AG08396 (cell line): ENCODE measurements at places on chromosomes 7 and 10.
A peak's percentile ranks its signal among the peaks of the same experiment; 100 is the strongest.

DNA sequence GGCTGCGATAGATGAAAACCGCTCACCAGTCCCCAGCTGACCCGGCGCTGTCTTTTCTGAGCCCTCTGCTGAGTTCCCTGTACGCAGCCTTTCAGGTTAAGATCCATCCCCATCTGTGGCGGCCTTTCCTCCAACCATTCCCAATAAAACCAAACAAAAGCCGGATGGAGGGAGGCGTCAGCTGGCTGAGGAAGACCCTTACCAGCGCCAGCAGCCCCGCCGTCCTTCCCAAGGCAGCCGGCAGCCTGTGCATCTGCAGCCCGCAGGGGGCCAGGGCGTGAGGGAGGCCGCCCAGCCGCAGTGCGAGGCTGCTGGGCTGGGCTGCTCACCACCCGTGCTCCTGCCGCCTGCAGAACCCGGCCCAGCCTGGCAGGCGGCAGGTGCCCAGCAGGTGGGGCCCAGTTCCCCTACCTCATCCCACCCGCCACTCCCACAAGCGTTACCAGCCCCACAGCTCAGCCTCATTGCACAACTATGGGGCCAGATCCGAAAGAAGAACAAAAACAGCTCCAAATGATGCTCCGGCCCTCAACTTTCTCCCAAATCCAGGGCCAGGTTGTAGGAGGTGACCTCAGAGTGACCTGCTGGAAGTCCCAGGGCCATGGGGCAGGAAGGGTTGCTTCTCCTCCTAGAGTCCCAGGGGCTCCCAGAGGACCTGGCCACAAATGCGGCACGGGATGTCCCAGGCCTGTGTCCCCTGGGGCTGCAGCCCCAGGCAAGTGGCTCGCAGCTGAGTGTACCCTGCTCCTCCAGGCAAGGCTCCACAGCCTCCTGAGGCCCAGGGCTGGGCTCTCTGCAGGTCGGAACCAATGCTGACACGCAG, 23.8 kb downstream of the PAPOLB start:
- no peak for DNase-seq

- DNase-seq = no peak
Measured at GRCh38 chr10:44581996-44582395, 197.1 kb upstream of the CXCL12 start.

- DNase-seq = no peak
Measured at GRCh38 chr7:2017481-2017891, 215.3 kb downstream of the MAD1L1 start.

- DNase-seq = no peak
Measured at GRCh38 chr10:32954080-32954479, 4.0 kb downstream of the ITGB1 start.

GRCh38 chr10:95544783-95545500, 16.2 kb downstream of the SORBS1 start:
- DNase-seq = no peak

GRCh38 chr10:105647354-105647753, 1006.3 kb downstream of the SORCS3 start:
- DNase-seq = no peak

DNA sequence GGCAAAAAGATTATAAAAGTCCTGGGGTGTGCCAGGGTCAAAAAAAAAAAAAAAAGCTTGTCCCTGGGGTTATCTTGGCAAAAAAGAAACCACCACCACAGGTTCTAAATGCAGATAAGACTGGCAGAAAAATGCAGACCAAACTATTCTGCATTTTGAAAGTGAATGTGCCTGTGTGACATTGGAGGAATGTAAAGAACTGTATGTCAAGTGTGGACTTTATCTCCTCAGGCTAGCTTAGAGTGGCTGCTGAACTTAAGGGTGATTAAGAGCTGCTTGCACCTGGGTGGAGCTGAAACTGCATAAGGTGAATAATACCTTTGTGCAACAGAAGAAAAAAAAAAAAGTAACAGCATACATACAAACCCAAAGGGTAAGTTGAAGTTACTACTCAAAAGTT, 1.3 kb upstream of the NAPEPLD start:
- no peak for DNase-seq

- DNase-seq = no peak
Measured at GRCh38 chr10:79065091-79065551, 3.6 kb upstream of the ZMIZ1 start.

- DNase-seq = no peak
Measured at GRCh38 chr7:20980232-20980631, 193.5 kb upstream of the SP8 start.

DNA sequence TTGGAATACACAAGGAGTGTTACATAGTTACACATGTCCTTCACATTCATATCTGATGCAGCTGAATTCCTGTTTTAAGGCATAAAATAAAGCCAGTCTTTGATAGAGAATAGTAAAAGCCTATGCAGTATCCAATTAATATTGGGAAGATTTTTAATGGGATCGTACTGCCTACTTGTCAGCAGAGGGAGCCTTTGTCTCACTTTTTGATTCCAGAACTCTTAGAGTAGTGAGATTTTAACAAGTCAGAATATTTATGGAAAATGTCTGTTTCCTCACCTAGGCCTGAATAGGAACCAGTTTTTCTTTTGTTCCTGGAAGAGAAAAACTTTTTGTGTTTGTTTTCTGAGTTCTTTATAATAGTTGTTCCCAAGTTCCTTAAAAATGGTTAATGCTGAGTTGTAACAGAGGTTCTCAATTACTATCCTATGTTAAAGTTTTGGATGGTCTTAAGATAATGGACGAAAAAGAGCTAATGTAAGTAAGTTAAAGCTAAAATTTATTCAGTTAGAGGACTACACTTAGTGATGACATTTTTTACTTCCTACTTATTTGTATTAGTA, 114.0 kb downstream of the BBS9 start:
- peak; percentile 36 for DNase-seq

DNA sequence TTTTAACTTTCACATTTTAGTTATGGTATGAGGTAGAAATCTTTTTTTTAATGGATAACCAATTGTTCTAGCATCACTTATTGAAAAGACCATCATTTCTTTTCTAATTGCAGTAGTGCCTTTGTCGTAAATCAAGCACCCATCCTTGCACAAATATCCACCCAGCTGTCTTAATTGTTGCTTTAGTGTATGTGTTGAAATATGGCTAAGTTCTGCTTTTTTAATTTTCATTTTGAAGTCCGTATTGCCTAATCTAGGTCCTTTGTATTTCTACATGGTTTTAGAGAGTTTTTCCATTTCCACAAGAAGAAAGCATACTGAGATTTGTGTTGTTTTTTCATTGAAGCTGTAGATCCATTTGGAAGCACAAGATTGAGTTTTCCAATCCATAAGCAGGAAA, 259.6 kb upstream of the SEMA3E start:
- no peak for DNase-seq

DNA sequence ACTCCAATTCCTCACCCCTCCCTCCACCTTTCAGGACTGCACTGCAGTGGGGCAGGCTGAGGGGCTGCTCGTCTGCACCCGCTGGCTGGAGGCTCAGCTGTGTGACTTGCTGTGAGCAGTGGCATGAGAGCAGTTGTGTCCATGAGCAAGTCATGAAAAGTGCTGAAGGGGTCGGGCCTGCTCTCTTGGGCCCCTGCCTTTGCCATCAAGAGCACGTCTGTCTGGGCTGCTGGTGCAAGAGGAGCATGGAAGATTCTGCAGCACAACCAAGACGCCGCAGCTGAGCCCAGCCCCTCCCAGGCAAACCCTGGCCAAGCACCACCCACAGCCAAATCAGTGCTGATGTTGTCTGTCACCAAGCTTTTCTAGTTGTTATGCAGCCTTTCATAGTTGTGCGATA, 284.3 kb downstream of the TCERG1L start:
- DNase-seq = no peak

DNA sequence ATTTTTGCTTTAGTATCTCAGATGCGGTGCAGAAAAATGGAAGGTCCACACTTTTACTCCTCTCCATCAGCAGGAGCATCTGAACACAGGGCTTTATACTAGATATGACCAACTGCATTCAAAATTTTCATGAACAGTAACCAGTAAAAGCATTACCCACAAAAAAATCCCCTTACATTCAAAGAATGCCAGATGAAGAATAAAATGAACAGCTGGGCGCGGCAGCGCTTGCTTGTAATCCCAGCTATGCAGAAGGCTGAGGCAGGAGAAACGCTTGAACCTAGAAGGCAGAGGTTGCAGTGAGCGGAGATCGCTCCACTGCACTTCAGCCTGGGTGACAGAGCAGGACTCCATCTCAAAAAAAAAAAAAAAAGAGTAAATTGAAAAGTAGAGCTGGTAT, 3.1 kb downstream of the SAR1A start:
- no peak for DNase-seq

DNA sequence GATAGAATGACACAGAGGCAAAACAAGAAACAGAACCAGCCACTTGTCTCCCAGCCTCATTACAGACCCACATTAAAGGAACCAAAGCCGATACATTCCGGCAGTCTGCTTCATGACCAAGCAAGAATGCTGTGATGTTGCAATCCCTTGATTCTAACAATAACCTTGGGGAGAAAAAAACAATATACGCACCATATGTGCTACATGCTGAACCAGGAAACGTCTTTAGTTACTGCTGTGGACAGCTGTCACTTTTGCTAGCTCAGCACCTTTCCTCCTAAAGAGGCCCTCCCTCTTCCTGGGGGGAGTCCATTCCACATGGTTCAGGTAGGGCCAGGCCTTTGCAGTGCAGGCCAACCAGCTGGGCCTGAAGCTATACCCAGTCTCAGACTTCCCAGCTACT, 79.1 kb downstream of the PRTFDC1 start:
- peak; percentile 69 for DNase-seq

DNA sequence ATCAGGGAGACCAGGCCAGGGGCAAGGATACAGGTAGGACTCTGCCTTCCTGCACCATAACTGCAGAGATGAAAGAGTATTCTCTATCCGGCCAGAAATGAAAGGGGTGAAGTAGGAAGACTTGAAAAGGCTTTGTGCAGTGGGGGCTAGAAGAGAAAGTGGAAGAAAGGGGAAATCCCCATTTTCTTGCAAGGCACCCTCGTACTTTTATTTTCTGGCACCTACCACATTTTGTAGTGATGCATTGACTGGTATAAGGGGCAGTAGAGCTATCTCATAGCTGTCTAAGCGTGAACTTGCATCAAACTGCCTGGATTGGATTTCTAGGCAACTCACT, 752 bp upstream of the CAMK2G start:
- DNase-seq = no peak

DNA sequence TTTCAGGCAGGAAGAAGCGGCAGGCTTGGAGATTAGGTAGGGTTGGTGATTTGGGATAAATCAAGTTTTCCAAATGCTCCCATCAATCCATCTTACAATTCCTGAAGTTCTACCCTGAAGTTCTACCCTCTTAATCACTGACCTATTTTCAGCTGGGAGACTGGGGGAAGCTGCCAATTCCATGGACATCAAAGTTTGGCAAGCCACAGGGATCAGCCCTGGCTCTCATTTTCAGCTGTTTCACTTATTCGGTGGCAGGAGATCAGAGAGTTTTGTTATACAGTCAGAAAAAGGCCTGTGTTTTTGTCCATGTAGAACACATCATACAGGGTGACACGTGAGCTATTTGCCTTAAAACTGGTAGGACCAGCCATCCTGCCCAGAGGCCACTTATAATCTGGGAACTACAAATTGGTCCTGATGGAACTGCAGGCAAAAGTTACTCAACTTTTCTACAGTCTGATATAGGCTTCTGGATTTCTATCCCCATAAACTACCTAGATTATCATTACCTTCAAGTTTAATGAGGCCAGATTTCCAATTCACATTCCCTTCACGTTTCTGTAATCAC, 112.9 kb upstream of the ZNF746 start:
- no peak for DNase-seq

- DNase-seq = no peak
Measured at GRCh38 chr10:22022257-22023032, 18.9 kb upstream of the DNAJC1 start.

DNA sequence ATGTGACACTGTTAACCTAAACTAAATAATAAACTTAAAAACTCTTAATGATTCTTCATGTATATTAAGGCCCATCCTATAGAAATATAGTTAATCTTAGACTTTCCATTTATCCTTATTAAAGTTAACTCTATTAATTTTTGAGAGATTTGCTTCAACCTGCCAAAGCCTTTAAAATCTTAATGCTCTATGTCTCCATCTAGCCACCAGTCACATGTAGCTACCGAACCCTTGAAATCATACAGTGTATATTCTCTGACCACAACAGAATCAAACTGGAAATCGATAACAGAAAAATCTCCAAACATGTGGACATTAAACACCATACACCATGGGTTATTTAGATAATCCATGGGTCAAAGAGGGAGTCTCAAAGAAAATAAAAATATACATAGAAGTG, 51.9 kb downstream of the ASZ1 start:
- no peak for DNase-seq

DNA sequence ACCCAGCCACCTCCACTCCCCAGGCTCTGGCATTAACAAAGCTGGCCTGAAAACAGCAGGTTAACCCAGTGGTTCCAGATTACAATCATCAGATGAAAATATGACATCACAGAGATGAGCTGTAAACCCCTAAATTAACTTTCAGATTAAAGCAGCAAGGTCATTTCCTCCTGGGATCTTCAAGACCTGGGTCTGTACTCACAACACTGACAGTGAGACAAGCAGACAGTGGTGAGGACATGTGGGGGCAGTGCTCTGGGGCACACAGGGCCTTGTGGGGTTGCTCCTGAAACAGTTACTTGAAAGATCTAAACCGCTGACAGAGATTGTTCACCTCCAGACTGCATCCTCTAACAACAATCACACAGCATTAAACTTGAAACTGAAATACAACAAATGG, 134.1 kb downstream of the ZNF438 start:
- no peak for DNase-seq

- DNase-seq = no peak
Measured at GRCh38 chr7:141475679-141476078, 75.5 kb upstream of the AGK start.

DNA sequence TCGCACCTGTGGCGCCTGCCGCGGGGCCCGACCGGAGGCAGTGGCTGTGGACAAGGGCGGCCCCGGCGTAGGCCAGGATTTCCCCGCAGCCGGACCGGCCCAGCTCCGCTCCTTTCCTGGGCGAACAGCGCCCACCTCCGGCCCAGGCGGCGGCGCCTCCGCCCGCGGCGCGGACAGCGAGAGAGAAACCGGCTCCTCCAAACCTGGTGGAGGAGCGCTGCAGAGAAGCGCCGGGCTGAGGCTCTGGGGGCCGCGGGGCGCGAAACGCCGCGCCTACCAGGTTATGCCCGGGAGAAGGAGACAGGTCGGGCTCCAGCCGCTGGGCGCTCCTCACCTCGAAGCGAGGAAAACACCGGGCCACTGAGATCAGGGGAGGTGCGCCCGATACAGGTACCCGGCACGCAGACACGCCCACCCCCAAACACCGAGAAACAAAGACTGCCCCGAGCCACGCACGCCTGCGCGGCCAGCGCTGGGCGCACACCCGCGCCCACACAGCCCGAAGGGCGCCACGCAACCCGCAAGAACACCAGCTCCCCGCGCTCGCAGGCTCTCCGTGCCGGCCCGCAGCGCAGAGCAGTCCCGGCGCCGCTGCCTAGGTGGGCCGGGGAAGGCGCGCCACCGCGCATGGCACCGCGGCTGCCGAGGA, 3.3 kb downstream of the GRID1 start:
- DNase-seq = no peak

- no peak for DNase-seq
Measured at GRCh38 chr7:31935124-31936054, 134.8 kb downstream of the PDE1C start.
